ENCODE measurements at places on chromosomes 1 and 21. TPM values are rescaled to one million over a fixed set of nuclear protein-coding genes. Genes with fewer than 3 reads are reported as not detected.
A peak's percentile ranks its signal among the peaks of the same experiment; 100 is the strongest.

- no peak for DNase-seq
These were observed 45.6 kb upstream of the COA6 start for GRCh38 chr1:234327577-234328164.

DNA sequence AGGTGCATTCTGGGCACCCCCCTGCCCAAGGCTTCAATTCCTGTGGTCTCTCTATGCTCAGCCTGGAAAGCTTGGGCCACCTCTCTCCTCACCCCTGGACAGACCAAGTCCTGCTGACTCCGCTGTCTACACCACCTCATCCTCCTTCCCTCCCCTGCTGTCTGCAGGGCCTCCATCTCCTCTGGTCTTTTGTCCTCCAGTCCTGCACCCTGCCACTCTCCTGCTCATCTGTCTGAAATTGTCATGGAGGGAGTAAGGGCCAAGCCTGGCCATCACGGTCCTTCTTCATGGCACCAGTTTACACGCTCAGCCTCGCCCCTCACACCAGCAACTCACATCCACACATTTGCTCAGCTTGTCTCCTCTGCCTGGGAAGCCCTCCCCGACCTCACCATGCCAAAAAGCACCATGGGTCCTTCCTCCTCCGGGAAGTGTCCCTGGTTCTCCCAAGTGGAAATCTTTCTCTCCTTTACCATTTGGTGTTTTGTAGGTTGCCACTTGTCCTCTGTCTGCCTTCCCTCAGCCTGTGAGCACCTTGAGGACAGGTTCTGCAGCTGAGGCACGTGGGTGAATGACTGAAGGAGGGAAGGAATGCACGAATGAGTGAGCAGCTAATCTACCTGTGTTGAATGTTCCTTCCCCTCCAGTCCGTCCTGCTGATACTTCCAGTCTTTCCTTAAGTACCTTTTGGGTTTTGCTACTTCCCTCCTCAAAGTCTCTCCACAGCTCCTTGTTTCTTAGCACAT is 2.1 kb upstream of the SLC2A1 start:
- no peak for DNase-seq

DNA sequence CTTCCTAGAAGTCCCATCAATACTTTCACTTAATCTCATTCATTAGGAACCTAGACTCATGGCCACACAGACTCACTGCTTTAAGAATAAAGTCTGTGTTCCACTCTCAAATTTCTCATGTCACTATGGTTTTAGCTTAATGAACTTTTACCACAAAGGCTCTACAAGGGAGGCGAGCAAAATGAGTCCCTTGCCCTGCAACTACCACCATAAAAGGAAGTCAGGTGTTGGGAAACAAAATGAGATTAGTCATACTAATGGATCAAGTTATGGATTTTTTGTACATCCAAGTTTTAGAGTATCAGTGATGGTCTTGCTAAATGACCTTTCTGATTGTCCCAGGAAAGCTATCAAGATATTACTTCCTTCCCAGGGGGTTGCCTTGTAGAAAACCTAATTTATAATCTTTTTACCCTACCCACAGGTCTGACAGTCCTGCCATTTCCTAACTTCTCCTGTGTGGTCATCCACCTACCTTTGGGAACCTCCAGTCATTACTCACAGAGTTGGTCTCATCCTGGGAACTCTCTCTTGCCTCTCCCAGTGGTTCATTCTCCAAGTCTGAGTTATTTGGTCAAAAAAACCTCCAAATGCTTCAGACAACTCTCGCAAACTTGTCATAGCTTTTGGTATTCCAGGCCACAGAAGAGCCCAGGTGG is 51.8 kb upstream of the SLC16A1 start:
- no peak for DNase-seq

DNA sequence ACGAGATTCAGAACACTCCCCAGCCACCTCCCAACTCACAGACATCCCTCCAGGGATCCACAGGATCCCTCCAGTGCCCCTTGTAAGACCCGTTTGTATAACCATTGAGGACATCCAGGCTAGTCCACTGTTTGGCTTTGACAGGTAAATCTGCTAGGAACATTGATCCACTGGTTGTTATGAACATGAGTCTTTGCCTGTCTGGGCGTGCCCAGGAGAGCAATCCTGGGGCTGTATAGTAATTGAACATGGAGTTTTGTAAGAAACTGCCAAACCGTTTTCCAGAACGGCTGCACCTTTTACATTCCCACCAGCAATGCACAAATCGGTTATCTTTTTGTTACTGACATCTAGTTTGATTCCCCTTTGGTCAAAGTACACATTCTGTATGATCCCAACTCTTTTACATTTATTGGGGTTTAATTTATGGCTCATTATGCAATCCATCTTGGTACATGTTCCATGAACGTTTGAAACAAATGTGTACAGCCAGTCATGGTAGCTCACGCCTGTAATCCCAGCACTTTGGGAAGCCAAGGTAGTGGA is 88.7 kb downstream of the WDR4 start:
- no peak for DNase-seq

- DNase-seq, result no peak
These were observed 375.6 kb downstream of the BRINP2 start for GRCh38 chr1:177546346-177546745.

- peak; percentile 87 for DNase-seq
These were observed 14.3 kb downstream of the THBS3 start for GRCh38 chr1:155193275-155193990.

- no peak for DNase-seq
These were observed 150.9 kb downstream of the PTPRU start for GRCh38 chr1:29387210-29387609.

DNA sequence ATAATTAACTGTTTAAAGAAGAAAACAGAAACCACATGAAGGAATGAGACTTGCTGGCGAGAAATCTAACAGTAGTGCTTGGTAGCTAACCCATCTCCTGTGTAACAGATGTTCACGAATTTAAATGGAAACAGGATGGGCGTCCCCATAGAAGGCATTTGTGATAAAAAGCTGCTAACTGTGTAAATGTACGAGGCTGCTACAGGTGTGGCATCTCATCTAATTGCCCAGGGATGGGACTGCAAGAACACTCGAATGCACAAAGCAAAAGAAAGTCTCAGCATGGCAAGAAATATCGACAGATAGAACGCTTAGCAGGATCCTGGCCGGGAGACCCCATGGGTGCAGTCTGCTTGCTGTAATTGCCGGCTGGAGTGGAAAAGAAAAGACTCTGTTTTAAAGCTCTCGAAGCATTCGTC is 112.7 kb downstream of the RUNX1 start:
- DNase-seq, result no peak

DNA sequence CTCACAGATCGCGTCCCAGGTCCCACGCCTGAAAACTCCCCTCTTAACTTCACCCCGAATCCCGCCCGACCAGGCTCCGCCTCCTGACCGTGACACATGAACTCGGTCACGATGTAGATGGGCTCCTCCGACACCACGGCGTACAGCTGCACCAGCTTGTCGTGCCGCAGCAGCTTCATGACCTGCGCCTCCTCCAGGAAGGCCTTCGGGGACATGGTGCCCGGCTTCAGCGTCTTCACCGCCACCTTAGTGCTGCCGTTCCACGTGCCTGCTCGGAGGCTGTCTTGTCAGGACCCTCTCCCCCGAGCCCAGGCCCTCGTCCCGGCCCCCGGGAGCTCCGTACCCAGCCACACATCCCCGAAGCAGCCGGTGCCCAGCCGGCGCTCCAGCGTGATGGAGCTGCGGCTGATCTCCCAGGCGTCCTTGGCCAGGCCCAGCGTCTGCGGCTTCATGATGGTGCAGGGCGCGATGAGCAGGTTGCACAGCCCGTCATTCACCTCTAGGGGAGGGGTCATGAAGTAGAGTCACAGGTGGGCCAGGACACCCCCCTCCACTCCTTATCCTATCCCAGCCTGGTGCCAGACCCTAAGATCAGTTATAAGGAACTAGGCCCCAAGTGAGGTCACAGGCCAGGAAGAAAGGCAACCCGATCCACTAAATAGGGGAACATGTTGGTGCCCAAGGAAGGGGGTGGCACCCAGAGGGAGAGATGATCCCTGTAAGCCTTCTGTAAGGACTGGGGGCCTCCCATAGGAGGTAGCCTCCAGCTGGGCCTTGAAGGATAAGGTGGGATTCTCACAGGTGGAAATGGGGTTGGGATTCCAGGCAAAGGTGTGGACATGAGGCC is 11.6 kb upstream of the AHDC1 start:
- no peak for DNase-seq

GRCh38 chr1:66143651-66144050 is 351.0 kb downstream of the PDE4B start:
- DNase-seq, result no peak

DNA sequence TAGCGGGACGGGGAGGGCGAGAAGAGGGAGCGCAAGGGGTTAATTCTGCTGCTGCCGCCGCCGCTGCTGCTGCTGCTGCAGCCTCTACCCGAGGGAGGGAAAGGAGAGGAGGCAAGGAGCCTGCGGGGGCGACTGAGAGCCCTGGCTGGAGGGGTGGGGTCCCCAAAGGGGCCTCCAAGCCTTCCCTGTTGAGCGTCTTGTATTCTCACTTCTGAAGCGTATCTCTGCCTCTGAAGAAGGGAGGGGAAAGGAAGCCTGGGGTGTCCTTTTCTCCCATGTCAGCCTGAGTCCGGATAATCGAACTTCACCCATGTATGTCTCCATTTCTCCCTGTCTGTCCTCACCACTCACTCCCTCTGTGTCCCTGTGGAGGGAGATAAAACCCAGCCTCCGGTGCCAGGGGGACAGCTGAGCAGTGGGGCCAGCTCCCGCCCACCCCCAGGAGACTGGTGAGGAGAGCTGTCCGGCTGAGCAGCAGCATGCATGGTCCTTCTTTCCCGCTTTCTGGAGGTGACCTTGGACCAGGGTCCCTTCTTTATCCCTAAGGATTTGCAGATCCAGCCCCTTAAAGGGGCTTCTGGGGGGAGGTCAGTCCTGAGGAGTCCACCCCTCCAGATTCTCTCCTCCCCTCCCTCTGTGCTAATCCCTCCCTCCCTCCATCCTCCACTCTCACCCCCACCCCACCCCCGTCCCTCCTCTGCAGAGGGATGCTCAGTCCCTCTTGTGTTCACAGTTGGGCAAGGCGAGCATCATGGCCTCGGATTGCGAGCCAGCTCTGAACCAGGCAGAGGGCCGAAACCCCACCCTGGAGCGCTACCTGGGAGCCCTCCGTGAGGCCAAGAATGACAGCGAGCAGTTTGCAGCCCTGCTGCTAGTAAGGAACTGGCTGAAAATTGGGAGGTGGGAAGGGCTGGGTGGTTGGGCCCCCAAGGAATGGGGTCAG is 1.0 kb downstream of the NCDN start:
- DNase-seq, result no peak

DNA sequence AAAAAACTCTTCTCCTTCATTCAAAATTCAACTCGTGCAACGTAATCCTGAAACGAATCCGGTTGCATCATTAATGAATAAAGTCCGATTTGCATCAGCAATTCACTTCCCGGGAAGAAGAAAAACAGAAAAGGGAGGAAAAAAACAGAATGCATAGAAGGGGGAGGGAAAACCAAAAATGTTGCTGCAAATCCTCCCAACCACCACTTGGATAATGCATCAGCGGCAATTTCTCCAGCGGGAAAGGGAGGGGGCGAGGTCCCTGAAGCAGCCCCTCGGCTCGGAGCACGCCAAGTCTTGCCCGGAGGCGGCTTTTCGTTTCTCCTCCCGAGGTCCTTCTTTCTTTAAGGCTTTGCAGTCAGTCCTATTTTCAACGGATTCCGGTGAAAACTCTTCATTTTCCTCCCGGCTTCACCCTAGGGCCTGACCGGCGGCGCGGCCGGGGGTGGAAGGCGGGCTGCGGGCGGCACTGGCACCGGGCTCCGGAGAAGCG is 723 bp downstream of the CDC42BPA start:
- peak; percentile 56 for DNase-seq

GRCh38 chr1:8925406-8925805 is 20.3 kb upstream of the CA6 start:
- DNase-seq, result no peak

DNA sequence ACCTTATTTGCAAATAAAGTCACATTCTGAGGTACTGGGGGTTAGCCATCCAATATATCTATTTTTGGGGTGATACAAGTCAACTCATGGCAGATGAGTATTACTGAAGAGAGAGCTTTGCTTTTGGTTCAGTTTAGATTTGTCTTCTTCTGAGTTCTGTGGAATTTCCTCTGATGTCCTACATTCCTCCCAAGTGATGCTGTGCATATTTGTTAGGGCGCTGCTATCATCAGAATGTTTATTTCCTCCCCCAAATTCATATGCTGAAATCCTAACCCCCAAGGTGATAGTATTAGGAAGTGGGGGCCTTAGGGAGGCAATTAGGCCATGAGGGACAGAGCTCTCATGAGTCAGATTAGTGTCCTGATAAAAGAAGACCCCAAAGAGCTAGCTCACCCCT is 96.2 kb upstream of the WLS start:
- no peak for DNase-seq

GRCh38 chr1:63545780-63546179 is 22.5 kb downstream of the EFCAB7 start:
- no peak for DNase-seq

DNA sequence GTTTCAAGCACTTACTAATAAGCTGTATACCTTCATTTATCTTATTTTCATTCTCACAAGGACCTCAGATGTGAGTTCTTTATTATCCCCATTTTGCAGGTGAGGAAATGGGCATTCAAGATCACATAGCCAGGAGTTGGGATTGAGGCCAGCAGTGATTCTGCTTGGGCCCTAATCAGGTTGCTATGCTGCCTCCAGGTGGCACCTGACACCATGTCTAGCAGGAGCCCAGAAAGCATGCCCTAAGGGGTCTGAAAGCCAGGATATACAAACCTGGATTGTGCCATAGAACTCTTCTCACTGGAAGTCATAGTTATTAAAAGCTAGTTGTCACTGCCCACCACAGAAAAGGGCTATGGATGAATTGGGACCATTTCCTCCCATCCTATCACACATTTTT is 61.1 kb downstream of the FYB2 start:
- peak; percentile 16 for DNase-seq

The KRTAP21-2 gene
- not detected for total RNA-seq

The AMY2A gene
- 0.46 TPM for total RNA-seq

The BSND gene
- total RNA-seq, result not detected
